Pericardium fibroblast (primary cell): ENCODE measurements at places on chromosomes 13 and 19. TPM values are rescaled to one million over a fixed set of nuclear protein-coding genes. Genes with fewer than 3 reads are reported as not detected.

Gene NLRP4
- not detected in 2 replicates for total RNA-seq

Gene KLK3
- not detected in 2 replicates for total RNA-seq

Gene ANGPTL4
- total RNA-seq: 8.4 and 34.0 TPM in 2 replicates

Gene C19orf38
- total RNA-seq: 1.4 and 8.3 TPM in 2 replicates

Gene ZNF525
- total RNA-seq: 2.3 and 3.5 TPM in 2 replicates

Gene MISP3
- total RNA-seq: 0.35 and 1.2 TPM in 2 replicates

Gene DCLK1
- total RNA-seq: 2.2 and 44.3 TPM in 2 replicates

Gene HSD17B14
- 5.9 and 14.9 TPM in 2 replicates for total RNA-seq

Gene CPB2
- not detected in 2 replicates for total RNA-seq

Gene LSR
- 2.0 TPM in 1 of 2 replicates, not detected in the other for total RNA-seq

Gene PSG7
- total RNA-seq: not detected in 2 replicates

Gene TMTC4
- 12.1 and 14.9 TPM in 2 replicates for total RNA-seq

Gene AXL
- 75.6 and 94.9 TPM in 2 replicates for total RNA-seq

Gene ADAMTSL5
- 8.8 and 14.8 TPM in 2 replicates for total RNA-seq
